ENCODE measurements at places on chromosomes 3 and 15.

DNA sequence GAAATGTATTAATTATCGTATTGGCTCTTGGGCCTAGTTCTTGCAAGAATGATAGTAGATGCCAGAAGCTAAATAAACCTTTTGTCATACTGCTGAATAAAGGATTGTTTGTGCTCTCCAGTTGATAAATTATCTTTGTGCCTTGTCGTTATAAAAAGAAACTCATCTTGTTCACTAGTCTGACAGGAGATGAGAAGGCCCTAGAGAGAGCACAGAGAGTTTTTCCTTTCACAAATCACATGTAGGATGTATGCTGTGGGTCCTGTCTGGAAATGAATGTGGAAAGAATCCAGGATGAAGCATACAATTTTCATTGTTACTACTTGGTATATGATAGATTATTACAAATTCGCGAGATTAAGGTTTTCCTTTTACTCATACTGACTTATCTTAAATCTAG, 113.0 kb downstream of the NLGN1 start:
- DNase-seq, result no peak

- no peak for DNase-seq
Observed at GRCh38 chr15:23857028-23857641, 170.0 kb upstream of the NDN start.

DNA sequence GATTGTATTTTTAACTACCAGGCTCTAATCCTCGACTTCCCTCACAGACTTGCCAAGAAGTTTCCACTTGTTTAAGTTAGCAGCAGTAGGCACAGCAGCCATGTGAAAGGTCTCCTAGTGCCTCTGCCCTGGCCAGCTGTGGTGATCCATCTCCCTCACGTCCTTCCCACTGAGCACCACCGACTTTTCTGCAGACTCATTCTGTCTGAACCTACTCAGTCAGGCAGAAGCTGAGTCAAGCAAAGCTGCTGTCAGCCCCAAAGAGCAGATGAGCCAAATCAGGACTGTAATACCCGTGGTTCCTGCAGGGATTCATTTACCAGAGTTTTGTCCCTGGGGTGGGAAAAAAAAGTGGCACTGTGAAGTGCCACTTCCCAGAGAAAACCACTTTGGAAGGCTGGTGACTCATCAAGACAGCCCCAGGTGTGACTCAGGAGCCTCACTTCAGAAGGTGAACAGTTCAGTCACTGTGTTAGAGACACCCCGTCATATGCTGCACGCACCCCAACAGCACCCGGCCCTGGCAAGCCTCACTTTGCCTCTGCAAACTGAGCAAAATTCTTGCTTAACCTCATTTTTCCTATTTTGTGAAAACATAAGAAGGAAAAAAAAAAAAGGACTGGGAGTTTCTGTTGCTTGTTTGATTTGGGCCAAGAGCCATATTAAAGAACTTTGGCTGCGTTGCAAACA, 76.0 kb downstream of the WWTR1 start:
- no peak for DNase-seq

DNA sequence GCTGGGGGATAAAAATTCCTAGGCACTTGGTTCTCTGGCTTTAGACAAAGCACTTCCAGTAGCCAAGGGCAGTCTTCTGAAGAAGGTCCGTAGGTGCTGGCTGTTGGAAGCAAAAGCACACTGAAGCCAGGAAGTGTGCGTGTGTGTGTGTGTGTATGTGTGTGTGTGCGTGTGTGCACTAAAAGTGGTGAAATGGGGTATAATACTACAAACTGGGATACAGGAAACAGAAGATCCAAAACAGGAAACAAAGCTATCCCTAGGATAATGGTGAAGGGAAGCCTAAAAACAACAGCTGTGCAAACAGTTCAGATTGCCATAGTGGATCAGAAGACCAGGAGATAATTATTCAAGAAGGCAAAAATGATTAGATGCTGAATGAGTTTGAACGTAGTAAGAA, 103.4 kb downstream of the IL20RB start:
- DNase-seq, result no peak

DNA sequence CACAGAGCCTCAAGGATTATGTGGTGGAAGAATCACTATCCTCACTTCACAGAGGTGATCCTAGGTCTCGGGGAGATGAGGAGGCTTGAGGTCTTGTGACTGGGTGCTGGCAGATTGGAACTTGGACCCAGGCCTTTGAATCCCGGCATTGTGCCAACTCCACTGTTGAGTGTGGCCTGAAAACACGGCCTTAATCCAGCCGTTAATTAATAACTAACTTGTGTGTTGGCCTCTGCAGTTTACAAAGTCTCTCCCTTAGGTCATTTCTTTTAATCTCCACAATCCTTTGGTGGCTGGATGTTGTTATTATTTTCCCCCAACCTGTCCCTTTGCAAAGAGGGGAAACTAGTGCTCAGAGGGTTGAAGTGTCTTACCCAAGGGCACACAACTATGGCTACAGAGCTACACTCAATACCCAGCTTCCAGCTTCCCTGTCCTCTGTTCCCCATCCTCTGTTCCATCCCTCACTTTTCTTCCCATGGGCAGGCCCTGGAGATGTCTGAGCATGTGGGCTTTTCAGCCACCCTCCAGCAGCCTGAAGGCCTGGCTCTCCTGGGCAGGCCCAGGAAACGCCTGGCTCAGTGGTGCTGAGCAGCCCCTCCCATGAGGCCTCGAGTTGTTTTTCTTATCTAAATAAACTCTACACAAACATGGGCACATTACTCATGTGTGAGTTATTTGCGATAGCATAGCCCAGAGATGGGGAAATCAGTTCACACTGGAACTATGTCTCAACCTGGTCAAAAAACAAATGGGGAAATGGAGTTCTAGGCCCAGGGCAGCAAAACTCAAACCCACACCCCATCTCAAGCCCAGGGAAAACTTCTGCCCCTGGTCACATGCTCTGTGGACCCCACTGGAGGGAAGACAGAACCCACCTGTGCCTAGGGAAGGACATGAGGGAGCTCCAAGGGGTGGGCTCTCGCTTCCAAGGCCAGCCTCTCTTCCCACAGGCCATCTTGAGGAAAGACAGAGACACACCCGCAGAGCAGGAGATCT, 16.8 kb upstream of the SMAD3 start:
- DNase-seq, result no peak

DNA sequence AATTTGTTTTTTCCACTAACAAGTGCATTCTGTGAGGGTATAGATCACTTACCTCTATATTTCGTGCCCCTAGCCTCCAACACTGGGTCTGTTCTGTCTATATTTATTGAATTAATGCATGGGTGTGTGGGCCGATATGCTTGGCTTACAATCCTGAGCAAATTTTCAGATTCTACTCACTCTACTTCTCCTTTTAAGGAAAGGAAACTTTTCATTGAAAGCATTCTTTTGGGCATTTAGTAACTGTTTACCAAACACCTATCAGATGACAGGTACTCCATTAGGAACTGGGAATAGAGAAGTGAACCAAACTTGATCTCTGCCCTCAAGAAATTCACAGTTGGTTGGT, 60.5 kb downstream of the TLE3 start:
- no peak for DNase-seq

DNA sequence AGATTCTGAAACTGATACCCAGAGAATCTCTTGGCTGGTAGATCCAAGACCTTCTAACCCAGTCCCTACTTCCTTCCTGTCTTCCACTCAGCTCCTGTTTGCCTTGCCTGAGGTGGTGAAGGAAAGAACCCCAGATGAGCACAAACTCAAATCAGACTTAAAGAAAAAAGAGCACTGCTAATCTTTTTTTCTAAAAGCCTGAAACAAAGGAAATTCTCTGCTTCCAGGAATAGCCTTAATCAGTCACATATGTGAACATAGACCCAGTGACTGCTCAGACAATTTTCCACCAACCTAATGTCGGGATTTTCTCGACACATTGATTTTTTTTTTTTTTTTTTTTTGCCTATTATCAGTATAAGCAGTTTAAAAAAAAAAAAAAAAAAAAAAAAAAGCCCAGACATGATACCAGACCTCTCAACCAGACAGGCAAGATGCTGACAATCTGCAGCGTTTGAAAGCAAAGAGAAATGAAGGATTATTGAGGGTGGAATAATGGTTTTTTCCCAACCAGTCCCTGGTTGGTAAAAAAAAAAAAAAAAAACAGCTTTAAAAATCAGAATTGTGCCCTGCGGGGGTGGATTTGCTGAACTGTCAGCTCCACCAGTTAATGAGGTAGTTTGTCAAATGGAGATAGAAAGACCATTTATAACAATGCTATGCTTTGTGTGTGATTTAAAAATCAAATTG, 256.8 kb upstream of the RARB start:
- no peak for DNase-seq

DNA sequence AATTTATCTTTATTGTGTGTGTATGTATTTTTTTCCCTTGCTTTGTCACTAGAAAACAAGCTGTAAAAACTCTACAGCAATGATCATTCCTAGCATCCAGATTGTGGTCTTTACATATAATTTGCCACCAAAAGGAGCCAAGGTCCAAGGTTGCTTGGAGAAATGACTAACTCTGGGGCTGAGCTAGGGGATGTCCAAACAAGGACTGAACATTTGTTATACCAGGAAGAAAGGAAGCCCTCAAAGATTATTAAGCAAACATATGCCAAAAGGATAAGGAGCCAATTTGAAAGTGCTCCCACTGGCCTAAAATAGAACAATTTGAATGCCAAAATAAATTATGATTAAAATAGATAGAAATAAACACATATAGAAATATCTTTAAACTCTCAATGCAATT, 293.3 kb downstream of the ZIC1 start:
- no peak for DNase-seq

DNA sequence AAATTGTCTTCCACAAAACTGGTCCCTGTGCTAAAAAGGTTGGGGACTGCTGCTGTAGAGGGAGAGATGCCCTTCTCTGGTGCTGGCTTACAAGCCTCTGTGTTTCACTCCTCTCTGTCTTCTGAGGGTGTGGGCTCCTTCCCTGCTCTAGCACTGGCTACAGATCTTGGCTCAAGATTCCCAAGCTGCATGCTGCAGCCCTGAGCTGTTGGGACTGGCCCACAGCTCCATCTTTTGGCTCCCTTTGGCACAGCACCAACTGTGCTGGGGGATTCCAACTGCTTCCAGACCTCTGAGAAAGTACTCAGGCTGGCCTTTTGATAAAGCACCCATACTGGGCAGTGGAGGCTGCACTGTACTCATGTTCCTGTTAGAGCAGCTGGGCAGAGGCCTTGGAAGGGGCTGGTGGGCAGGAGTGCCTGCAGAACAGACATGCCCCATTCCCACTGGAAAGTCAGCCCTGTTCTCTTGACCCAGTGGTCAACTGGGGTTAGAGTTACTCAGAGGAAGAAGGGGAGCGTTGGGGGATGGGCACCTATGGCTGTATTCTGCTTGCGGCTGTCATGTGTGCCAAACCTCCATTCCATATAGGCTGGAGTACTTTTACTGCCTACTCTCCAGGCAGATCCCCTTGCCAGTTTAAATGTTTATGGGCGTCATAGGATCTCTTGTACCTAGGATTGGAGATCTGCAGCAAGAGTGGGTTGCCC, 55.7 kb downstream of the GALK2 start:
- DNase-seq, result no peak

DNA sequence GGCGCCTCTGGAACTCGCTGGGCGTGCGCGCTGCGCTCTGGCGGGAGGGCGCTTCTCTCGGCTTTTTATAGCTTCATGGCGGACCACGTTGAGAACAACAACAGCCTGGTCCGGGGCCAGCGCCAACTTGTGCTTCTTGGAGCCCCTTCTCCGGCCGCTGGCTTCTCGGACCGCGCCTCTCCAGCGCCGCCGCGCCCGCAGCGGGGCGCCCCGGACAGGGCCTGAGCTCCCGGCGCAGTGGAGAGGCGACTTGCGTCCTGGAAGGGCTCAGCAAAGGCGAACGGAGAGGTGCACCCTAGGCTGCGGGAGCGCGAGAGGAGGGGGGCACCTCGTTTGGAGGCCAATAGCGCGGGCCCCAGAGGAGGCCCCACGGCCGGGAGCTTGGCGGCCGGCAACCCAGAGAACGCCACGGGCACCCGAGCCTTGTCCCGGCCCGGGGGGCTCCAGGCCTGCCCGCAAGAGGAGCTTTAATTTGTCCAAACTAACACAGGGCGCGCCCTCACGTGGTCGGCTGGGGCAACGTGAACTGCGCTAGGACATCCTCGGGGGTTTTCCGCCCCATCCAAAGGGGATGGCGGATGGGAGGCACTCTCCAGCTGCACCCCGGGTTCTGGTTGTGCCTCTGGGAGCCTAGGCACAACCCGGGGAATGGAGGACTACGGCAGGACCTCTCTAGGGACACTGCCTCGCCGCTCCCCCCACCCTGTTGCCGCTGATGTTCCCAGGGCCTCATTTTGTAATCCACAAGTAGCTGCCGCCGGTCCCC, 37.8 kb downstream of the HMCES start:
- peak; percentile 89 for DNase-seq

- DNase-seq, result no peak
Observed at GRCh38 chr15:73681856-73682599, 2.2 kb upstream of the CD276 start.

- no peak for DNase-seq
Observed at GRCh38 chr15:64132217-64132616, 19.3 kb upstream of the SNX22 start.

DNA sequence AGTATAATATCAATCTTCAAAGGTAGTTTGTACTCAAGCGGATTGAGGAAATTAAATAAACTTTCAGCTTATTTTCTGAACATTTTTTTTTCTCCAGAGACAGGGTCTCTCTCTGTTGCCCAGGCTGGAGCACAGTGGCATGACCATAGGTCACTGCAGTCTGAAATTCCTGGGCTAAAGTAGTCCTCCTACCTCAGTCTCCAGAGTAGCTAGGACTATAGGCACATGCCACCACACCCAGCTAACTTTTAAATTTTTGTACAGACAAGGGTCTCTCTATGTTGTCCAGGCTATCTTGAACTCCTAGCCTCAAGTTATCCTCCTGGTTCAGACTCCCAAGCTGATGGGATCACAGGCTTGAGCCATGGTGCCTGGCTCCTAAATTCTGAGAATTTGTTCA, 97.1 kb downstream of the FAIM start:
- no peak for DNase-seq

DNA sequence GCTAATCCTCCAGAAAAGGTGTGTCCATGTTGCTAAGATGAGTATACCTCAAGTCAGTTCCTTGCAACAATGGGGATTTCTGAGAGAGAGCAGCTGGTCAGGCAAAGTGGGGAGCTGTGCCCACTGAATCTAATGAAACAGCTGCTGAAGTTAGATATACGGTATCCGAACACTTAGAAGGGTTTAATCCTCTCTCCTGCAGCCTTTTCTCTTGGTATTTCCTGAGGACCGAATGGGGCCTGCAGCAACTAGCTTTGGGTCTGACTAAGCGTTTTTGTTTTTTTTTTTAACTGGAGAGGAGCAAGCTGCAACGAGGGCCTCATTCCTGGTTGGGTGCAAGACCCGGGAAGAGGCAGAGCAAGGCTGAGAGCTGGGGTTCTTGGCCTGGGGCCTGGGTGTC, 37.6 kb upstream of the BNC1 start:
- no peak for DNase-seq

- no peak for DNase-seq
Observed at GRCh38 chr3:113468539-113468938, 27.2 kb upstream of the CFAP44 start.

- no peak for DNase-seq
Observed at GRCh38 chr15:77168616-77169015, 97.7 kb upstream of the TSPAN3 start.

- DNase-seq, result no peak
Observed at GRCh38 chr3:176958560-176958959, 238.7 kb downstream of the TBL1XR1 start.
